ENCODE measurements at places on chromosomes 3 and 15. TPM values are rescaled to one million over a fixed set of nuclear protein-coding genes. Genes with fewer than 3 reads are reported as not detected.

GRCh38 chr15:92020804-92021203 lies 167.3 kb downstream of the SLCO3A1 start:
- H3K4me1 ChIP-seq: peaks cover 40% of the 10 kb centered on the region
- no peak overlapping the region for H3K4me3 ChIP-seq
- no peaks in the 10 kb centered on the region for H3K27me3 ChIP-seq
- no peak overlapping the region for H3K27ac ChIP-seq

TNFAIP8L3 gene
- total RNA-seq: 21.9 TPM

GRCh38 chr15:60682115-60682514 lies 203.2 kb upstream of the ICE2 start:
- no peak for DNase-seq
- no peak overlapping the region for H3K4me3 ChIP-seq
- H3K27ac ChIP-seq: no peak overlapping the region
- H3K4me1 ChIP-seq: peaks cover 13% of the 10 kb centered on the region

- peak overlapping the region; percentile 52 for H3K4me3 ChIP-seq
- no peaks in the 10 kb centered on the region for H3K36me3 ChIP-seq
- H3K4me1 ChIP-seq: peaks cover 20% of the 10 kb centered on the region
- no peaks in the 10 kb centered on the region for H3K27me3 ChIP-seq
- H3K27ac ChIP-seq: no peak overlapping the region
These were observed 1.1 kb downstream of the SLCO2A1 start for GRCh38 chr3:134028486-134029255.

- H3K27ac ChIP-seq: no peak overlapping the region
- no peaks in the 10 kb centered on the region for H3K27me3 ChIP-seq
- H3K36me3 ChIP-seq: no peaks in the 10 kb centered on the region
- DNase-seq: no peak
- H3K4me1 ChIP-seq: peaks cover 17% of the 10 kb centered on the region
- no peak overlapping the region for H3K4me3 ChIP-seq
These were observed 107.5 kb downstream of the SRGAP3 start for GRCh38 chr3:9141928-9142289.

- no peaks in the 10 kb centered on the region for H3K27me3 ChIP-seq
- H3K27ac ChIP-seq: no peak overlapping the region
- no peak for DNase-seq
- no peak overlapping the region for H3K4me3 ChIP-seq
- no peaks in the 10 kb centered on the region for H3K36me3 ChIP-seq
These were observed 53.4 kb upstream of the CCDC174 start for GRCh38 chr3:14598143-14598569.

GRCh38 chr15:59035201-59035600 lies 47.7 kb downstream of the RNF111 start:
- H3K27me3 ChIP-seq: no peaks in the 10 kb centered on the region
- no peak for DNase-seq
- no peak overlapping the region for H3K4me3 ChIP-seq
- H3K27ac ChIP-seq: no peak overlapping the region
- H3K4me1 ChIP-seq: peaks cover 22% of the 10 kb centered on the region

DNA sequence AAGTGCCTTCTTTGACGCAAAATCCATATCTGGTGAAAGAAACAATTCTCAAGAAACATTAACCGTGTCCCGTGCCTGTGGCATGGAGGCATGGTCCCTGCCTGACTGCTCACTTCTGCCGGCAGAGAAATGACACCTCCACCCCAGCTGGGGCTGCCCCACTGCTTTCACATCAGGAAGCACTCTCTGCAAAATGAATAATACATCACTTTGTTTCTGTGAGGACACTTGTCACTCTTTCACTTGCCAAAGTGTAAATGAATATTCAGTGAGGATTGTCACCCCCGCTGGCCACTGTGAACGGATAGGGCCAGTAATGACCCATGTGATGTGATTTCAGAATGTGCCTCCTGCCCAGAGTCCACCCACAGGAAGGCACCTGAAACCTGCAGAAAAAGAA lies 31.1 kb upstream of the SLC24A5 start:
- H3K4me1 ChIP-seq: peaks cover 13% of the 10 kb centered on the region
- H3K27ac ChIP-seq: no peak overlapping the region
- no peak for DNase-seq
- no peaks in the 10 kb centered on the region for H3K36me3 ChIP-seq
- H3K27me3 ChIP-seq: no peaks in the 10 kb centered on the region

- DNase-seq: no peak
- peaks cover 21% of the 10 kb centered on the region for H3K27me3 ChIP-seq
- H3K27ac ChIP-seq: no peak overlapping the region
- no peaks in the 10 kb centered on the region for H3K36me3 ChIP-seq
- peaks cover 19% of the 10 kb centered on the region for H3K4me1 ChIP-seq
- no peak overlapping the region for H3K4me3 ChIP-seq
These were observed 7.2 kb upstream of the EOMES start for GRCh38 chr3:27729325-27729724.

DNA sequence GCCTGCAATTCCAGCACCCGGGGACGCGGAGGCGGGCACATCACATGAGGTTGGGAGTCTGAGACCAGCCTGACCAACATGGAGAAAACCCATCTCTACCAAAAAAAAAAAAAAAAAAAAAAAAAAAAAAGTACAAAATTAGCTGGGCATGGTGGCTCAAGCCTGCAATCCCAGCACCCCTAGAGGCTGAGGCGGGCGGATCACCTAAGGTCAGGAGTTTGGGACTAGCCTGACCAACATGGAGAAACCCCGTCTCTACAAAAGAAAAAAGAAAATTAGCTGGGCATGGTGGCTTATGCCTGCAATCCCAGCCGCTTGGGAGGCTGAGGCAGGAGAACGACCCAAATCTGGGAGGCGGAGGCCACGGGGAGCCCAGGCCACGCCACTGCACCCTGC lies 7.5 kb upstream of the FAN1 start:
- no peak overlapping the region for H3K27ac ChIP-seq
- no peaks in the 10 kb centered on the region for H3K4me1 ChIP-seq
- H3K4me3 ChIP-seq: no peak overlapping the region
- no peaks in the 10 kb centered on the region for H3K27me3 ChIP-seq

NLGN1 gene
- total RNA-seq: 4.7 TPM

SLC28A2 gene
- not detected for total RNA-seq

- no peak overlapping the region for H3K27ac ChIP-seq
- no peak for DNase-seq
- H3K4me1 ChIP-seq: no peaks in the 10 kb centered on the region
- H3K27me3 ChIP-seq: no peaks in the 10 kb centered on the region
- no peaks in the 10 kb centered on the region for H3K36me3 ChIP-seq
- H3K4me3 ChIP-seq: no peak overlapping the region
These were observed 35.2 kb upstream of the PLSCR5 start for GRCh38 chr3:146640361-146640760.

GRCh38 chr3:54969652-54970051 lies 41.8 kb upstream of the LRTM1 start:
- H3K4me3 ChIP-seq: no peak overlapping the region
- no peaks in the 10 kb centered on the region for H3K36me3 ChIP-seq
- H3K27me3 ChIP-seq: no peaks in the 10 kb centered on the region
- no peak overlapping the region for H3K27ac ChIP-seq

GRCh38 chr15:45199136-45199810 lies 11.5 kb upstream of the SHF start:
- H3K36me3 ChIP-seq: no peaks in the 10 kb centered on the region
- peak overlapping the region; percentile 99 for H3K27ac ChIP-seq
- H3K4me3 ChIP-seq: peak overlapping the region; percentile 57
- no peak for DNase-seq
- H3K4me1 ChIP-seq: peaks cover 5% of the 10 kb centered on the region

CLDN16 gene
- 0.49 TPM for total RNA-seq

DNA sequence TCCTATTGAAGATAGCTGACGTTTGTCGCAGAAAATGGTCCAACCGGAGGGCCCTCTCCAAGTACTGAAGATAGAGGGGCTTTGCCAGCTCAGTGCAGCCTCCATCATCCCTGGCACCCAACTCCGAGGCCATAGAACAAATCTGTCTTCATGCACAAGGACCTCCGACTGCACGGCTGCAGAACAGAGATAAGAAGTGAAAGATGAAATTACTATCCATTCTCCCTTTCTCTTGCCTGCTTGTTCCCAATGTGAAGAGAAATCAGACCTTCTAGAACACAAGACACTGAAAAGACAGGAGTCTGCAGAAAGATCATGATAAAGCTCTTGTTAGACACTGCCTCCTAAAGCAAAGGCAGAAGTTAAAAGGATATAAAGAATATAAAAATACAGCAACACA lies 19.9 kb downstream of the INO80 start:
- no peak overlapping the region for H3K27ac ChIP-seq
- no peaks in the 10 kb centered on the region for H3K4me1 ChIP-seq
- DNase-seq: no peak
- H3K36me3 ChIP-seq: peaks cover 38% of the 10 kb centered on the region
- no peak overlapping the region for H3K4me3 ChIP-seq

ANKUB1 gene
- not detected for total RNA-seq

GTF2A2 gene
- 36.8 TPM for total RNA-seq

GRCh38 chr15:81312790-81313543 lies 11.0 kb downstream of the STARD5 start:
- H3K36me3 ChIP-seq: peaks cover 45% of the 10 kb centered on the region
- no peak overlapping the region for H3K4me3 ChIP-seq
- DNase-seq: peak; percentile 97
- H3K27me3 ChIP-seq: no peaks in the 10 kb centered on the region

GRCh38 chr3:102536456-102536855 lies 101.6 kb downstream of the ZPLD1 start:
- H3K4me3 ChIP-seq: no peak overlapping the region
- no peak for DNase-seq
- H3K27ac ChIP-seq: no peak overlapping the region
- H3K36me3 ChIP-seq: no peaks in the 10 kb centered on the region
- H3K27me3 ChIP-seq: no peaks in the 10 kb centered on the region

ARIH1 gene
- 54.8 TPM for total RNA-seq

DNA sequence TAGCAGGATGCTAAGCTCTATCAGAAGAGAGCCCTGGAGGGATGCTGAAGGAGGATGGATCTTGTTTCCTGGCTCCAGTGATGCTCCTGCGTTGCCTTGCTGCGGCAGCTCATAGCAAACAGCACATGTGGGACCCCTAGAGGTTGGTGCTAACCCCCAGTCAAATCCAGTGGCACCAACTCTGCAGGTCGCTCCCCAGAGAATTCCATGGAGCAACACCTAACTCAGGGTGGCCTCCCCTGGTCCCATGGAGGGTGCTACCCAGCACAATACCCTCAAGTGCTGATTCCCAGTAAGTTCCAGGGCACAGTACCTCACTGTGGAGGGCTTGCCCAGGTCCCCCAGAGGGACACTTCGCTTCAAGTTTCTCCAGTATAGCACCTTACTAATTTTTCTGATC lies 231.2 kb downstream of the NEK10 start:
- no peak for DNase-seq
- no peaks in the 10 kb centered on the region for H3K27me3 ChIP-seq
- H3K36me3 ChIP-seq: no peaks in the 10 kb centered on the region
- no peaks in the 10 kb centered on the region for H3K4me1 ChIP-seq
- no peak overlapping the region for H3K4me3 ChIP-seq

DNA sequence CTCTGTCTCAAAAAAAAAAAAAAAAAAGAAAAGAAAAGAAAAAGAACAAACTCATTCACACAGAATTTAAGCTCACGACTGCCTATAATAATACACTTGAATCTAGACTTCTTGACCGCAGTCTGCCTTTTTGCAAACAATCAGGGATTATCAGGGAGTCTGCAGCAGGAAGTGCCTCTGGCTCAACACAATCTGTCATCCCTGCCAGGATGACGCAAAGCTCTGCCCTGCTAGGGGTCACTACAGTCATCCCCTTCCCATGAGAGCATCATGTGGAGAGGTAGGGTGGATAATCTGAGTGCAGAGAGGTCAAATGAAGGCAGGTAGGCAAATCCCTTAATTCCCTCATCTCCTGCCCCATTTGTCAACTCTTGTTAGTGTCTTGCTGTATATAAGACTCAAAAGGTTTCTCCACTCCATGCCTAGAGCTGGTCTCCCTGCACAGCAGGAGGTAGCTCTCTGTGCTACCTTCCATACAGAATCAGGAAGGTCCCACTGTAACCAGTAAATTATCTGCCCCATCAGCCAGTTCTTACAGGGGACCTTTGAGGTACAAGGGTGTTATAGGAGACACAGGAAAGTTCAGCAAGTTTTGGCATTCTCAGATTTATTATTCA lies 4.2 kb downstream of the UBAP1L start:
- H3K4me3 ChIP-seq: no peak overlapping the region
- no peak overlapping the region for H3K27ac ChIP-seq
- DNase-seq: no peak
- no peaks in the 10 kb centered on the region for H3K27me3 ChIP-seq
- no peaks in the 10 kb centered on the region for H3K4me1 ChIP-seq

KBTBD13 gene
- total RNA-seq: not detected

- peaks cover 43% of the 10 kb centered on the region for H3K4me1 ChIP-seq
- H3K4me3 ChIP-seq: peak overlapping the region; percentile 93
- H3K27ac ChIP-seq: peak overlapping the region; percentile 92
- H3K36me3 ChIP-seq: no peaks in the 10 kb centered on the region
- DNase-seq: no peak
These were observed 612 bp upstream of the TBL1XR1 start for GRCh38 chr3:177197727-177198460.

GRCh38 chr3:136343873-136344555 lies 93.9 kb downstream of the PCCB start:
- H3K4me3 ChIP-seq: no peak overlapping the region
- peaks cover 14% of the 10 kb centered on the region for H3K36me3 ChIP-seq
- no peak for DNase-seq
- H3K27me3 ChIP-seq: no peaks in the 10 kb centered on the region
- peaks cover 19% of the 10 kb centered on the region for H3K4me1 ChIP-seq
